IMR-90 (cell line): ENCODE measurements at places on chromosomes 5 and 9.
A peak's percentile ranks its signal among the peaks of the same experiment; 100 is the strongest.

DNA sequence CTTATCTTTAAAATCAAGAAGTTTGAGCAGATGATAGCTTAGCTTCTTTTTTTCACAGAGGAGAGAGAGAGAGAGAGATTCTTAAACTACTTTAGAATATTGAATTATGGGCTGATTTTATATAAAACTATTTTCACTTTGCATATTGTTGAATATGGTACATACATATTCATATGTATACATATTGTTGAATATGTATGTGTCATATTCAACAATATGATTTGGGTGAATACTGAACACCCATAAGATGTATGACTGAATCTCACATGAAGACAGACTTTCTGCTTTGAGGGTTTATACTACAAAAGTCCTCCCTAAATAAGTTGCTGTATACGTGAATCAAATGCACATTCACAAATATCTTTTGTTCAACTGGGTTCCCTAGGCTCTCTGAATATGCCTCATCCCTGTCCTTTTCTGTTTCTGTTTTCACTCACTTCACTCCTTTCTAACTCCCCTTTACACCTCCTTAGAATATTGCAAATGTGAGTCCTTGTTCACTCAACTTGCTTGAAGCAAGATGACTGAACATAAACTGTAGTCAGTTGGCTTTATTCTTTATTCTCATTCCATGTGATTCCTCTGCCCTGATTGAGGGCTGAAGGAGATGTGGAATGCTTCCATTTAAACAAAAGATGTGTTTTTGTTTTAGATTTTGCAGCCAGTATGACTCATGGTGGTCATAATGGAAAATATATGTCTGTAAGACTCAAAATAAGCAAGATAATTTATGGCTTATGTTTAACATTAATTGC lies 225.4 kb upstream of the DAB2 start:
- peak; percentile 20 for DNase-seq

DNA sequence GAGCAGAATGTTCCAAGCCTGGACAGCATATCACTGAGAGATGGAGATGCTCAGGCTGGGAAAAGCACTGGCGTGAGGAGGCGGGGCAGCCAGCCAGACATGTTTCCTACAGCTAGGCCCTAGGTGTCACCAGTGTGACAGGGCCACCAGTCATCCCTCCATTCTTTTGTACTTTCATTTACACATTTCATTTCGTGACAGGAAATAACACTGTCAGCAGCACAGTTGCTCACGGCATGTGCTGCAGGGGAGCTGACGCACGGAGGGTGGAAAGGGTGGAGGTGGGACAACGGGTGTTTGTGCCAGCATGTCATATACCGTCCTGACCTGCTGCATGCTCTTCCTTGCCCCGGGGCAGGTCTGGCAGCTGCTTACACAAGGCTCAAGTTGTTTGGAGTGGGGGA lies 14.8 kb upstream of the CEMIP2 start:
- peak; percentile 19 for DNase-seq

DNA sequence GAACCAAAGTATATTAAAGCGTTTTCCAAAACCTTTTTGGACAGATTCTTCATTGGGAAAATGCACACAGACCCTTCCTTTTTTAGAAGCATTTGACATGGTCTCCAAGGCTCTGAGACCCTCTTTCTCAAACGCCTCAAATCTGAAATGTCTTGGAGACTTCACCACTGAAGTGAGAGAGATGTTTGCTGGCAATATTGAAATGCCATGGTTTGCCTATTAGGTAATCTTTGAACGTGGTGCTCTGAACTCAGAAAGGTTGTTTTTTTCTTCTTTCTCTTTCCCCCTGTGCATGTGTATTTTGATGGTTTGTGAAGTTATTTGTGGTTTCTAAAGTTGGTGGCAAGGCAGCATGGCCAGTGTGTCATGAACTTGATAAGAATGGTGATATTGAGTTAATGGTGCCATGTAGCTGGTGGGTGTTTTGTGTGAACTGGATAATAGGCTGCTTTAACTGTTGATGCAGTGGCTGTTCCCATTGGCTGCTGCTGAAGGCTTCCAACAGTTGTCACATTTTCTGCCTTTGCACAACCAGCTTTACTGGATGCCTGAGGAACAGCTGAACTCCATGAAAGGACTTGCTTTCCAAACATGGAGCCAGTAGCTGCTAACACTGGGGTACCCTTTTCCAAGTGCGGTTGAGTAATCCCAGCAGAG lies 1.7 kb downstream of the PALM2AKAP2 start:
- peak; percentile 55 for DNase-seq

- no peak for DNase-seq
Measured at GRCh38 chr9:26067608-26068007, 389.4 kb upstream of the TUSC1 start.

DNA sequence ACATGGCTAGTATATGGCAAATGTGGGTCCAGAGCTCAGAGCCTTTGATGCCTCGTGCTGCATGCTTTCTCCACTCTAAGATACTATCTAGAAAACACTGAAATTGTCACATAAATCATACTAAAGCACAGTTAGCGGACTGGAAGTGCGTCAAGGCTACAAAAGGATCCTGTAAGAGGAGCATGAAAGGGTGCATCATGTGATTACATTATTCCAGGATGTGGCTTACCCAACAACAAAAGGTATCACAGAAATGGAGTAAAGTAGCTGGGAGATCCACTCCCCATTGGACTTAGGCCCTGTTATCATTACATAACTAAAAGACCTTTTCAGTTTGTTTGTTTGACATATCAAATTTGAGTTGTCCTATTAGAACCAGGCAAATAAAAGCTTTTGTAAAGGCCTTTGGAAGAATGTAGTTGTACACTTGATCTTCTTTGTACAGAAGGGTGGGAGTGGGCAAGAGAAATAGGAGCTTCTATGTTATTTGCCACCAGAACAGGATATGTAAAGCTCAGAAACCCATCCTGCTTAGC lies 6.9 kb downstream of the SLC31A1 start:
- DNase-seq: no peak

GRCh38 chr5:55993731-55994494 lies 850 bp downstream of the IL6ST start:
- DNase-seq: no peak

- DNase-seq: peak; percentile 76
Measured at GRCh38 chr9:35798658-35799374, 7.4 kb downstream of the NPR2 start.

DNA sequence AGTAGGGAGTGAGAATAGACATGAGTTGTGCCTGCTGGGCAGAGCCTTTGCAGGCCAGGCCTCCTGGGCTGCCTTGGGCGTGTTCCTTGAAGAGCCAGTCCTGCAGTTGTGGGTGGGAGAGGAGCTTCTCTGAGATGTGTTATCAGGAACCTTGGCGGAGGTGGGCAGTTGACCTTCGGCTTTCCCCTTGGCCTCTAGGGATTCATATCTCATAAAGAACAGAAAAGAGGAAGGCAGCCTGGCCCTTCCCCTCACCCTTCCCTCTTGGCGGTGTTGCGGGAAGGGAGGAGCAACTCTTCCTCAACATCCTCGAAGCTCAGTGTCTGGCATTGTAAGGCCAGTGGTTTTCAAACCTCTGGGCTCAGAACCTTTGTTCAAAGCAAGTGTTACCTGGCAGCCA lies 59.2 kb downstream of the DAPK1 start:
- DNase-seq: no peak

DNA sequence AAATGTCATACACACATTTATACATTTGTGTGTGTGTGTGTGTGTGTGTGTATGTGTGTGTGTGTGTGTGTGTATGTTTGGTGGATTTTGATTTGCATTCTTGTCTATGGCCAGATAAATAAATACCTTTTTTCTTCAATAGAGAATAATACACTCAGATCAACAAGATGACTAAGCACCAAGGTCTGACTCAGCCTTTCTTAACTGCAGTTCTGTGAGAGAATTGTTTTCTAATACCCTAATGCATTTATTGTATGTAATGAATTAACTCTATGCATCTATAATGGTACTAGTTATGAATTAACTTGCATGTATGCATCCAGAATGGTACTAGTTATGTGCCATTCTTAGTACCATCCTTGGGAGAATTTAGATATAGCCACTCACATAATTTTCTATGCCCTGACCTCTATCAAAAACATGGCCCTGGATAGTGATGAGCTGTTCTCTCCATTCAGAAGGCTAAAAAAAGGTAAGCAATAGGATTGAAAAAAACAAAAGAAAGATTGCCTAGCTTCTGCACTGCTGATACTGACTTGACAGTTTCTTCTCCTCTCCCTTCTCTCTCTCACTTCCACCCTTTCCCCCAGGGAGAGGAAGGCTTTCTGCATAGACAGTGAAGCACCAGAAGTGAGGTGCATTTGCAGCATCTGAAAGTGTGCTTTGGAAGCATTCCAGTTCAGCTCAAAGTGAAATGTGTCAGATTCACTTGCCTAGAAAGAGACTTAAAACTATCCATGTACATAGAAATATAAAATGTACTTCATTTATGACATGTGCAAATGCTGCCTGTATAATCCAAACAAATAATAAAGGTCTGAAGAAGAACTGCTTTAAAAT lies 55.1 kb upstream of the CCDC112 start:
- DNase-seq: peak; percentile 73

DNA sequence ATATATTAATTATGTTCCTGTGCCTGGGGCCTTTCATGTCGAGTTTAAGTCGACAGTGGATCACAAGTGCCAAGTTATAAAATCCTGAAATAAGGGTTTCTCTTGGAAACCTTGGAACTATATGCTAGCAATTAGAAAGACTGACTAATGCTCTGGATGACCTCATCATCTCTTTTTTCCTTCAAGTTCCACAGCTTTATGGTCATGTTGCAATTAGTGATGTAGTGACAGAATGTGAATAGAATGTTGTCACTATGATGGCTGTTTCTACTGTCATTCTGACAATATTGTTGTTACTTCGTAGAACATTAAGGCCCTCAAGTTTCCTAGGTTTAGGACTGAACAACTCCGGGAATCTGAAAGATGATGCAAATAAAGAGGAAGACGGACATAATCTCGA lies 368.0 kb upstream of the SEMA6A start:
- no peak for DNase-seq

GRCh38 chr5:14830210-14831005 lies 41.2 kb downstream of the ANKH start:
- DNase-seq: no peak

DNA sequence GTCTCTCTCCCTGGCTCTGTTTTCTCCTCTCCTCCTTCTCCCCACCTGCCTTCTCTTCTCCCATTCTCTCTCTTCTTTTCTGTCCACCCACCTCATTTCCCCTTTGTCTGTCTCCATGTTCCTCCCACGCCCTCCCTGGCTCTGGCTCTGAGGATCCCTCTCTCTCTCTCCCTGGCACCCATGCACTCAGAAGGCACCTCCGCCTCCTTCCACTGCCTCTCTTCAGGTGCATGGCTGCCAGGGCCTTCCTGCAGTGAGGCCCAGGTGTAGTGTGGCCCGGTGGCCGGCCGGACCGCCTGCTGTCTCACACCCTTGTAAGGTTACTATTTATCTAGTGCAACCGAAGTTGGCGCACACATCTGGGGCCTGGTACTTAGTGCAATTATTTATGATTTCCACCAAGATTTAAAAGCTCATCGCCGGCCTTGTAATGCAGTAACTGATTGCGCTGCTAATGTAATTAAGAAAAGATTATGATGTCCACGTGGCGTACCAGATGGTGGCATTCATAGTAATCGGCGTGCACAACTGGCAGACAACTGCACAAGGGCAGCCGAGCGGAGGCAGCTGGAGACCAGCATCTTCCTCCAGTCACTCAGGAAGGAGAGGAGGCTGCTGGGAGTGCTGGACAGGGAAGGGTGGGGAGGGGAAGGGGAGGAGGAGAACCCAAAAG lies 50.4 kb upstream of the MVB12B start:
- DNase-seq: no peak

DNA sequence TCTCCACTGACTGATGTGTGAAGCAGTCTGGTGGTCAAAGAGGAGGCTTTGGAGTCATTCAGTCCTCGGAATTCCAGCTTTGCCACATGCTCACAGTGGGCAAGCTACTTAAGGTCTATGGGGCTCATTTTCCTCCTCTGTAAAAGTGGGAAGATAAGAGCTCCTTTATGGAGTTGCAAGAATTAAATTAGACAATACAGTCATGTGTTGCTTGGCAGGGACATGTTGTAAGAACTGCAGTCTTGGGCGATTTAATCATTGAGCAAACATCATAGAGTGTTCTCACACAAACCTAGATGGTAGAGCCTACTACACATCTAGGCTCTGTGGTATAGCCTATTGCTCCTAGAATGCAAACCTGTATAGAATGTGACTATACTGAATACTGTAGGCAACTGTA lies 253.9 kb downstream of the SH3GL2 start:
- DNase-seq: no peak

GRCh38 chr5:24492229-24492628 lies 152.5 kb downstream of the CDH10 start:
- no peak for DNase-seq

- no peak for DNase-seq
Measured at GRCh38 chr9:72092820-72093219, 32.4 kb upstream of the C9orf57 start.

DNA sequence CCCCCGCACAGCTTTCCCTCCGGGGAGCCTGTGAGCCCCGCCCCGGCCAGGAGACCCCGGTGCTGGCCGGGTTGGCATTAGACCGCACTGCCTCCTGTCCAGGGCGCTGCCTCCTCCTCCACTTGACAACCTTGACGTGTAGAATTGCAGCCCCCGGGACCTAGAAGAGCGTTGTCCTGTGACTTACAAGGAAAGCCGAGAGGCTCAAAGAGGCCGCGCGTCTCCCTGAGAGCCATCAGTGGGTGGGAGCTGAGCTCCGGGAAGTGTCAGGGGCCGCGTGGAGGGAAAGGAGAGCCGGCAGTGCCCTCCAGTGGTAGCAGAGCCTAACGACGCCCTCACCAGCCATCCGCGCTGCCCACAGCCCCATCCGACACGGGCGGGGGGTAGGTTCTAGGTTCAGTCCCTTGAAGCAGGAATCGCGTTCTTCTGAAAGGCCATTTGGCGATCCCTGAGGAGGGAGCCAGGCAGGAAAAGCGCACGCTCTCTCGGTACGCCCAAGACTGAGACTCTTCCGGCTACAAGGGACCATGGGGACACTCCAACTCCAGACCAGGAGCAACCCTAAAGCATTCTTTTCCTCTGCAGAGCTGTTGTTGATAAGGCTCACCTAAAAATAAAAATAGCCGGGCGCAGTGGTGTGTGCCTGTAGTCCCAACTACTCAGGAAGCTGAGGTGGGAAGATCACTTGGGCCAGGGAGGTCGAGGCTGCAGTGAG lies 40.6 kb upstream of the SAP30L start:
- peak; percentile 68 for DNase-seq

GRCh38 chr9:6068983-6069382 lies 53.6 kb upstream of the RANBP6 start:
- DNase-seq: no peak

DNA sequence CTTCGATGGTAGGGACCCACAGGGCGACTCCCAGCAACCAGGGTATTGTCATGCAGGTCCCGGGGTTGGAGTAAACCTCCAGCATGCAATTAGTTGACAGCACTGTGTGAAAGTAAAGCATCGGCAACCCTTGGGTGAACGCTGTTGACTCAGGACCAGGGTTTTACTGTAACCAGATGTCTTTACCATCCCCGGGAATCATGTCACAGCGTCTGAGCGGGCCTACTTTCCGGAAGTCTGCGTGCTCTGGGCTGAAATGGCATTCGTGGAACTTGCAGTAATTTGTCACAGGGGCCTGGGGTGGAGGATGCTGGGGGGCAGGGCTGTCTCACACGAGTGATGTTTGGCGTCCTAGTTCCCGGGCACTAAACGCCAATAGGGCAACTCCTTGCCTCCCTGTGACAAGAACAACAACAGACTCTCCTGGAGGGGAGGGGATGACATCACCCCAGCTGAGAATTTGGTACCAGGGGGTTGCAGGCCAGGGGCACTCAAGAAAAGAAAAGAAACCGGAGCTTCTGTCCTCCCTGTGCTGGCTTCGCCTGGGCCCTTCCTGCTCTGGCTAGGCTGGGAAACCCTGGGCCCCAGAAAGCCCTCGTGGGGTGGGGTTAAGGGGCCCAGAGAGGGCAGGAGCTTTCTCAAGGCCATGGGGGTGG lies 10.1 kb upstream of the UBAC1 start:
- DNase-seq: peak; percentile 19
